Effector CD4-positive, alpha-beta T cell (primary cell): ENCODE measurements at places on chromosomes 5 and 9.

- no peak for DNase-seq
Measured at GRCh38 chr5:179256328-179257175, 88.7 kb downstream of the ADAMTS2 start.

- no peak for DNase-seq
Measured at GRCh38 chr5:78416677-78417425, 56.4 kb downstream of the SCAMP1 start.

GRCh38 chr5:151602806-151603205 lies 11.7 kb upstream of the FAT2 start:
- DNase-seq: no peak

DNA sequence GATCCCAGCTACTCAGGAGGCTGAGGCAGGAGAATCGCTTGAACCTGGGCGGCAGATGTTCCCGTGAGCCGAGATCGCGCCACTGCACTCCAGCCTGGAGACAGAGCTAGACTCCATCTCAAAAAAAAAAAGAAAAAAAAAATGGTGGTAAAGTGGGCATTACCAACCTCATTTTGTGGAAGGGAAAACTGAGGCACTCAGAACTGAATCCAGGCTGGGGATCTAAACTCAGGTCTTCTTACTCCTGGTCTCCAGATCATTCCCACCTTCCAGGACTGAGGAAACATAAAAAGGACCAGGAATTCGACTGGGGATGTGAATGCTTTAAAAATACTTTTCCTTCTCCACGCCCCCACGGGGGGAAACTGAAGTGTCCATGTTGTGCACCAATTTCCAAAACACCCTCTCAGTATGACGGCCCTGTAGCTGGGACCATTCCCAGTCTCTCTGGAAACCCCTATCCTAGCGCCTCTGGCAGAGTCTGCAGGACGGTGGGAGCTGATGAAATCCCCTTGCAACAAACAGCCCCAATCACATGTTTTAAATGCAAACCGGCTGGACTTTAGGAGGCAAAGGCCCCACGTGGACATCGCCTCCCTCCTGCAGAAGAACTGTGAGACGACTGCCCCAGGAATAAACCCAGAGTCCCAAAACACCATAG lies 8.9 kb upstream of the AKNA start:
- DNase-seq: no peak

DNA sequence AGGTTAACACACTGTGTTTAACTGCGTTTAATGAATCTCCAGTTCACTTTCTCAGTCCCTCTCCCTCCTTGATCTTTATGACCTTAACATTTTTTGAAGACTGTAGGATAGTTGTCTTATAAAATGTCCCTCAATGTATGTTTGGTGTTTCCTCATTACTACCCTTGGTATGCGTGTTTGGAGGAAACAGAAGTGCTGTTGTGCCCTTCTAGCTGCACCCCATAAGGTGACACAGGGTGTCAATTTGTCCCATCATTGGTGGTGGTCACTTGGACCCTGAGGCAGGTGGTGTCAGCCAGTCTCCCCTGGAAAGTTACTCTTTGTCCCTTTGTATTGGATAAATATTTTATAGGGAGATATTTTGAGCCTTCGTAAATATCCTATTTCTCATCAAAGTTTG lies 52.3 kb downstream of the RAD23B start:
- DNase-seq: no peak

GRCh38 chr5:135205632-135206349 lies 171.8 kb upstream of the PITX1 start:
- no peak for DNase-seq

- DNase-seq: no peak
Measured at GRCh38 chr9:29800821-29801220, 2227.5 kb upstream of the C9orf72 start.

GRCh38 chr9:100911273-100911672 lies 117.3 kb upstream of the PLPPR1 start:
- no peak for DNase-seq

- DNase-seq: no peak
Measured at GRCh38 chr9:3879726-3880505, 354.1 kb upstream of the RFX3 start.

- no peak for DNase-seq
Measured at GRCh38 chr5:68884144-68884754, 209.6 kb upstream of the SLC30A5 start.

GRCh38 chr9:133194597-133194996 lies 14.5 kb downstream of the OBP2B start:
- DNase-seq: no peak

- DNase-seq: no peak
Measured at GRCh38 chr9:137787786-137788505, 89.6 kb upstream of the CACNA1B start.

DNA sequence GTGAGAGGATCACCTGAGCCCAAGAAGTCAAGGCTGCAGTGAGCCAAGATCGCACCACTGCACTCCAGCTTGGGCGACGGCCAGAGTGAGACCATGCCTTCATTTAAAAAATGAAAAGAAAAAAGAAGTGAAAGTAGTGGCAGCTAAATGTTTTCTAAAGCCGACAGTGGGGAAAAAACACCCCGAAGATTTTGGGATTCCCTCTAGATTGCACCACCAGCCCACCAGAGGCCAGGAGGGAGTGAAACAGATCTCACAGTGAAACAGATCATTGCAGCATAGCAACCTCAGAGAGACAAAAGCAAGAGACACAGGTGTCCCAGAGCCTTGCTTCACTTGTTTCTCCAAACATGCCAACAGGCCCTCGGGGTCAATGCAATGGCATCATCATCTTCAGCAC lies 156.8 kb downstream of the PAX5 start:
- DNase-seq: no peak

- no peak for DNase-seq
Measured at GRCh38 chr9:126348911-126349550, 22.4 kb downstream of the MVB12B start.

- no peak for DNase-seq
Measured at GRCh38 chr5:143601917-143602333, 198.4 kb upstream of the NR3C1 start.

DNA sequence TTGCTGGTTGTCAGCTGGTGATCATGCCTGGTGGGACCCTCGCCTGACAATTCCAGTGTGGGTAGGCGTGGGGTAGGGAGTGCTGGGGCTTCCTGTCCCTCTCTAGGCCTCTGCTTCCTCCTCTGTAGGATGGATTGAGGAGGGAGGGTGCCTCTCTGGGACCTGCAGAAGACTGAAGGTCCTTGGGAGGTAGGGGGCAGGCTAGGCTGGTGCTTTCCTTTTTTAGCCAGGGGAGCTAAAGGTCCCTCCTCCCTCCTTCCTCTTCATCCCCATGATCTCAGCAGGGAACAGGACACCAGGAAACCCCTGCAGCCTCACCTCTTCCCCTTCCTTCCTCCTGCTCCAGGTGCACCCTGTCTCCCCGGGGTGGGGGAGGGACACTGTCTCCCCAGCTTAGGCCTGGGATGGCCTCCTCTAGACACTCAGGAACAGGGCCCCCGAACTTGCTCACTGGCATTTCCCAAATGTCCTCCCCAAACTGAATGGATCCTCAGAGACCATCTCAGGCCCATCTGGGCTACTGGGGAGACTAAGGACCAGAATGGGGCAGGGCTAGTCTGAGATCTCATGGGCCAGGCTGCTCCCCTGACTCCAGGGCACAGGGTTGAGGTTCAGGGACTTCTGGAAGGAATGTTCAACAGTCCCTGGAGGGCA lies 8.4 kb downstream of the SH2D3C start:
- DNase-seq: no peak

DNA sequence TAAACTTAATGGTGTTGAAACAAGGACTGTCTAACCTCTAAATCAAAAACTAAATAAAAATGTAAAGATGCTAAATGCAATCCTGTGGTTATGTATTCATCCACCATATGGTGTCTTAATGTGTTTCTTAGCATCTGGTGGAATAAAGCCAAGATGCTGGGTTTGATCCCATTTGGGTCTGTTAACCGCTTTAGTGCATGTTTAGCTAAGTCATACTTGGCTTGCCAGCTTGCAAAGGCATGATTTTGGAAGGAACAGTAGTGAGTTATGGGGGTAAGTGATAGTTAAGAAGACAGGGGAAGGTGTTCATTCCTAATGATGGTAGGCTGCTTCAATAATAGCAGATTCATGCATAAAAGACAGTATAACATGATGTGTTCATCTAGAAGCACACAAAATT lies 139.0 kb upstream of the SLC27A6 start:
- DNase-seq: no peak

DNA sequence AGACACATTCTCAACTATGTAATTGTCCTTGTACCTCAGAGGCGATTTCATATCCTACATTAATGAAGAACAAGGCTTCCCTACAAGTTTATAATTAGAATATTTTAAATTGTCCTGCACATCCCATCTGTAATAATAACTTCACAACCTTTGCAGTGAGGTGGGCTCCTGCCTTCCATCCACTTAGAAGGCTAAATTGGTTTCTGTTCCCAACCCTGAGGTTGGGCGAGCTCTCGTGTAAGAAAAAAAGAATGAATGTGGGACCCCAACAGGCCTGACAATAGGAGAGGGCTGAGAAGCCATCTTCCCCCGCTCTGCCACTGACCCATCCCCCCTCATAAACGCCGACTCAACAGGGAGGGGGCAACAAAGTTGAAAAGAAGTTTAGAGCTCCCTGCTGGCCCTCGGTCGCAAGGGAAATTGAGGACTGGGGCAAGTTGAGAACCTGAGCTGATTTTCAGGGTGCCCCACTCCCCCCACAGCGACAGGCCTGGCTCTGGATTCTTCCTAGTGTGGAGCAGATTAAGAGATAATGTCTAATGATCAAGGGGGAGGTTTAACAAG lies 9.4 kb downstream of the BARHL1 start:
- no peak for DNase-seq

GRCh38 chr5:150658121-150658520 lies 2.9 kb upstream of the MYOZ3 start:
- DNase-seq: no peak

DNA sequence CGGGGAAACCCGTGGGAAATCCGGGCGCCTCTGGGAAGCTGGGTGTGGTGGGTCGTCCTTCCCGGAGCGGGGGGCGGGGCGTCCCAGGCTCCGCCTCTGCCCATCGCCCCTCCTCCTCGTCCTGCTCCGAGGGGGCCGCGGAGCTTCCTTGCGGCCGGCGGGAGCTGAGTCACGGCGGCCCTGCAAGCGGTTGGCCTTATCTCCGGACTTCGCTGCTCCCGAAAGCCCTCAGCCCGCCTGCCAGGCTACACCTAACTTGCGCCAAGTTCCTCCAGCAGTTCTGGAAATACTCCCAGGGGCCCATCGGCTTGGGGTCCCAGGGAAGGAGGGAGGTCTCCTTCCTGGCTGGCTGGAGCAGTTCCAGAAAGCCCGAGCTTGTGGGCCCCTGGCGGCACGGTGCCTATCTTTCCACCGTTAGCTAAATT lies 54.1 kb upstream of the CDKN2AIPNL start:
- peak; percentile 15 for DNase-seq

GRCh38 chr9:124296796-124297550 lies 39.2 kb downstream of the NEK6 start:
- DNase-seq: no peak

GRCh38 chr5:96440185-96440538 lies 7.1 kb upstream of the PCSK1 start:
- DNase-seq: no peak

DNA sequence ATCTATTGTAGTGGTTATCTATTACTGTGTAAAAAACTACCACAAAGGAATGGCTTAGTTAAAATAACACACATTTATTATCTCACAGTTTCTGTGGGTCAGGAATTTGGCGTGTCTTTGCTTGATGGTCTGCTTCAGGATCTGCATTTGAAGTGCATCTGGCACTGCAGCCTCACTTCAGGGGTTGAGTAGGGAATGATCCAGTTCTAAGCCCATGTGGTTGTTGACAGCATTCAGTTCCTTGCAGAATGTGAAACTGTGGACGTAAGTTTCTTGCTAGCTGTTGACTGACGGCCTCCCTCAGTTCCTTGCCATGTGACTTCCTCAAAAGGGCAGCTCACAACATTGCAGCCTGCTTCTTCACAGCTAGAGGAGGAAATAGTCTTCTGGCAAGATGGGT lies 2.1 kb upstream of the OGN start:
- DNase-seq: no peak

- DNase-seq: no peak
Measured at GRCh38 chr9:124088476-124088837, 76.9 kb downstream of the LHX2 start.

- no peak for DNase-seq
Measured at GRCh38 chr9:129259375-129259774, 81.3 kb upstream of the IER5L start.

- DNase-seq: no peak
Measured at GRCh38 chr9:38391278-38392118, 1.0 kb upstream of the ALDH1B1 start.

- DNase-seq: no peak
Measured at GRCh38 chr5:54904425-54904824, 81.0 kb downstream of the ESM1 start.

- no peak for DNase-seq
Measured at GRCh38 chr5:39947657-39948056, 522.9 kb upstream of the DAB2 start.

DNA sequence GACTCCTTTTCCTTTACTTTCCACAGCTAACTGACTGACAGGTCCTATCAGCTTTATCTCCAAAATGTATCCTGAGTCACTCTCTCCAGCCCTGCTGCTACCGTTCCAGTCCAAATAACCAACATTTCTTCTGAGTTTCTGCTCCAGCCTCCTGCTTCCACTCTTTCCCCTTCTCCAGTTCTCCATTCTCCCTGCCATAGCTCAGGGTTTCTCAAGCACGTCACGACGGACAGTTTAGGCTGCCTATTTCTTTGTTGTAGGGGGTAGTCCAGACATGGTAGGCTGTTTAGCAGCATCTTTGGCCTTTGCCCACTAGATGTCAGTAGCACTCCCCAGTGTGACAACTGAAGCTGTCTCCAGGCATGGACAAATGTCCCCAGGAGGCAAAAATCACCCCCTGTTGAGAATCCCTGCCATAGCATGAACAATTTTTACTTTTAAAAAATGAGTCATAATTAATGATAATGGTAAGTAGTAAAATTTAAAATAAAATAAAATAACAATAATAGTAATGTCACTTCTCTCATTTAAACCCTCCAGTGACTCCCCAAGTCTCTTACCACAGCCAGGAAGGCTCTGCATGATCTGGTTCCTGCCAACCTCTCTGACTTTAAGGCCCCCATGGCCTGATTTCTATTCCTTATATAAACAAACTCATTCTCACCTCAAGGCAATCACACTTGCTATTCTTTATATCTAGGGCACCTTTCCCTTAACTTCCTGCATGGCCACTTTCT lies 105.4 kb upstream of the FER start:
- peak; percentile 7 for DNase-seq

DNA sequence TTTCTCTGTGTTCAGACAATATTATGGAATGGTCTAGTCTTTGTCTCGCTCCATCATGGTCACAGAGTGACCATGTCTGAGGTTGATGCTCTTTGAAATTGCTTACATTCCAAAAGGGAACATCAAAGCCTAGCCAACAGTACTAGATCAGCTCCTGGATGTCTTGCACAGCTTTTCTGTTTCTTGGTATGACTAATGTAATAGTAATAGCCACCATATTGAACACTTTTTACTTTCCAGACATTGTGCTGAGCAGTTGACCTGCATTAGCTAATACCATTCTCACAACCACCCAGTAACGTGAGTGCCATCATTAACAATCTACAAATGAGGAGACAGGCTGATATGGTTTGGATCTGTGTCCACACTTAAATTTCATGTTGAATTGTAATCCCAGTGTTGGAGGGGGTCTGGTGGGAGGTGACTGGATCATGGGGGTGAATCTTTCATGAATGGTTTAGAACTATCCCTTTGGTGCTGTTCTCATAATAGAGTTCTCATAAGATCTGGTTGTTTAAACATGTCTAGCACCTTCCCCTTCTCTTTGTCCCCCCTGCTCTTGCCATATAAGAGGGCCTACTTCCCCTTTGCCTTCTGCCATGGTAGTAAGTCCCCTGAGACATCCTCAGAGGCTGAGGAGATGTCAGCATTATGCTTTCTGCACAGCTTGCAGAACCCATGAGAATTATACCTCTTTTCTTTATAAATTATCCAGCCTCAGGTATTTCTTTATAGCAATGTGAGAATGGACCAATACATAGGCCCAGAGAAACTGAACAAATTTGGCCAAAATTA lies 577.5 kb upstream of the CLINT1 start:
- DNase-seq: no peak
